ENCODE measurements at places on chromosomes 5 and 9. TPM values are rescaled to one million over a fixed set of nuclear protein-coding genes. Genes with fewer than 3 reads are reported as not detected.
A peak's percentile ranks its signal among the peaks of the same experiment; 100 is the strongest.

Gene TSSK1B
- not detected for total RNA-seq

GRCh38 chr5:161391724-161392123 lies 154.8 kb downstream of the GABRB2 start:
- H3K27ac ChIP-seq: no peak overlapping the region
- no peak overlapping the region for H3K4me3 ChIP-seq
- no peaks in the 10 kb centered on the region for H3K4me1 ChIP-seq

DNA sequence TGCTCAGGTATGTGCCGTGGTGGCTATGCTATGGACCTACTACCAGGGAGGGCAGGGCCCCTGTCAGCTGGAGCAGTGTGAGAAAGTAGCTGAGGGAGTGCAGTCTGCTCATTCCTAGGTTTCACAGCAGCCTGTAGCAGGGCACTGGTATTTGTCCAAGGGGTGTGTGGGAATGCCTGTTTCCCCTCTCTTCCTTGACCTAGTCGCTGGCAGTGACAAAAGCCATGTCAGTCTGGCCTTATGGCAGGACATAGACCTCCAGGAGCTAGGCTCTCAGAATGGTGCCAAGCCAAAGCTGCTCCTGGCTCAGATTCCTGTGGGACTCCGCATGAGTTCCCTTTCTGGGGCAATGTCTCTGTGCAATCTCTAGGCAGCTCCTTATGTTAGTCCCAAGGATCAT lies 253.9 kb upstream of the TYRP1 start:
- no peaks in the 10 kb centered on the region for H3K27me3 ChIP-seq
- no peaks in the 10 kb centered on the region for H3K36me3 ChIP-seq
- DNase-seq: no peak
- no peaks in the 10 kb centered on the region for H3K4me1 ChIP-seq
- H3K4me3 ChIP-seq: no peak overlapping the region

Gene KLHL3
- total RNA-seq: 8.8 TPM

GRCh38 chr5:86463339-86463738 lies 154.4 kb upstream of the COX7C start:
- no peaks in the 10 kb centered on the region for H3K27me3 ChIP-seq
- H3K36me3 ChIP-seq: no peaks in the 10 kb centered on the region

- no peaks in the 10 kb centered on the region for H3K36me3 ChIP-seq
- peaks cover 25% of the 10 kb centered on the region for H3K4me1 ChIP-seq
- H3K4me3 ChIP-seq: no peak overlapping the region
- DNase-seq: no peak
- H3K27ac ChIP-seq: peak overlapping the region; percentile 42
- H3K27me3 ChIP-seq: no peaks in the 10 kb centered on the region
These were observed 115.3 kb downstream of the VAV2 start for GRCh38 chr9:133876836-133877235.

- no peak overlapping the region for H3K4me3 ChIP-seq
- no peak overlapping the region for H3K27ac ChIP-seq
These were observed 167.3 kb downstream of the TRPM3 start for GRCh38 chr9:70954126-70954525.

- H3K27me3 ChIP-seq: peaks cover 4% of the 10 kb centered on the region
- no peak overlapping the region for H3K27ac ChIP-seq
- no peak for DNase-seq
- H3K4me1 ChIP-seq: no peaks in the 10 kb centered on the region
These were observed 24.8 kb downstream of the MORN5 start for GRCh38 chr9:122184551-122184950.

Gene SLC1A1
- total RNA-seq: 0.33 TPM

- DNase-seq: no peak
- no peak overlapping the region for H3K4me3 ChIP-seq
- no peaks in the 10 kb centered on the region for H3K27me3 ChIP-seq
- H3K36me3 ChIP-seq: no peaks in the 10 kb centered on the region
These were observed 268.2 kb downstream of the HSPA4 start for GRCh38 chr5:133319905-133320520.

DNA sequence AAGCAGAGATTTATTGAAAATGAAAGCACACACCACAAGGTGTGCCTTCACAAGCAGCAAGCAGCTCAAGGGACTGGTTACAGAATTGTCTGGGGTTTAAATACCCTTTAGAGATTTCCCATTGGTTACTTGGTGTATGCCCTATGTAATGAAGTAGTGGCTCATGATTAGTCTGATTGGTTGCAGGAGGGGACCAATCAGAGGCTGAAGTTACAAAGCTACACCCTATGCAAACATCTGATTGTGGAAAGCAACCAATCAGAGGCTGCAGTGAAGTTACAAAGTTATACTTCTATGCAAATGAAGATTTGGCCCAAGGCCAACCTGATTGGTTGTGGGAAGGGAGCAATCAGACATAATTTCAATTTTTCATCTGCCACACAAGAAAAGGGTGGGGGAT lies 119.9 kb downstream of the C9orf152 start:
- no peak overlapping the region for H3K27ac ChIP-seq
- no peak overlapping the region for H3K4me3 ChIP-seq
- no peaks in the 10 kb centered on the region for H3K27me3 ChIP-seq
- no peaks in the 10 kb centered on the region for H3K4me1 ChIP-seq
- no peaks in the 10 kb centered on the region for H3K36me3 ChIP-seq

DNA sequence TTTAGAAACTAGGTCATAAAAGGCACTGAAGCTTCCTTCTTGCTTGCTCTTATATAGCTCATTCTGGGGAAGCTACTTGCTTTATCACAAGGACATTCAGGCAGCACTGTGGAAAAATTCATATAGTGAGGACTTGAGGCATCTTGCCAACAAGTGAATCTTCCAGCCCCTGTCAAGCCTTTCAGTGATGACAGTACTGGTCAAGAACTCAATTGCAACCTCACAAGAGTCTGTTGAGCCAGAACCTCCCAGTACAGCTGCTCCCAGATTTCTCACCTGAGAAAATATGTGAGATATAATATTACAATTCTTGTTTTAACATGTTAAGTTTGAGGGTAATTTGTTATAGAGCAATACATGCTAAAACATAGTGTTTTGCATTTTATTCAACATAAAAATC lies 2011.0 kb upstream of the NUDT12 start:
- H3K27ac ChIP-seq: no peak overlapping the region
- H3K4me3 ChIP-seq: no peak overlapping the region
- no peaks in the 10 kb centered on the region for H3K36me3 ChIP-seq

GRCh38 chr5:124438903-124439281 lies 307.5 kb downstream of the ZNF608 start:
- H3K4me3 ChIP-seq: no peak overlapping the region
- no peak for DNase-seq
- H3K36me3 ChIP-seq: no peaks in the 10 kb centered on the region
- no peaks in the 10 kb centered on the region for H3K4me1 ChIP-seq

DNA sequence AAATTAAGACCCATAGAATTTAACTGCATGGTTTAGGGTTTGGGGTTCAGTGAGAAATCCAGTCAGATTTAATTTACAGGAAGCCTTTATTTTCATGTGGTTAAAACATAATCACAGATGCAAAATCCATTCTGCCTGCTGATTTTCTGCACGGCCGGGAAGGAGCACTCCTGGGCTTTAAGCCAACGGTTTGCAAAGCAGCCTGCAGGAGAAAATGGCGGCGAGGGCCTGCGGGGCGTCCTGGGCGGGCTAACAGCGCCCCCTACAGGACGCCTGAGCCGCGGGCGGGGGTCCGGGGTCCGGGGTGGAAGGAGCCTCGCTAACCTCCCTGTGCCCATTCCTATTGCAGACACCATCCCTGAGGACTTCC lies 47.6 kb downstream of the THBS4 start:
- H3K27ac ChIP-seq: no peak overlapping the region
- H3K27me3 ChIP-seq: no peaks in the 10 kb centered on the region
- no peak overlapping the region for H3K4me3 ChIP-seq
- peak; percentile 54 for DNase-seq
- H3K4me1 ChIP-seq: no peaks in the 10 kb centered on the region
- H3K36me3 ChIP-seq: no peaks in the 10 kb centered on the region

DNA sequence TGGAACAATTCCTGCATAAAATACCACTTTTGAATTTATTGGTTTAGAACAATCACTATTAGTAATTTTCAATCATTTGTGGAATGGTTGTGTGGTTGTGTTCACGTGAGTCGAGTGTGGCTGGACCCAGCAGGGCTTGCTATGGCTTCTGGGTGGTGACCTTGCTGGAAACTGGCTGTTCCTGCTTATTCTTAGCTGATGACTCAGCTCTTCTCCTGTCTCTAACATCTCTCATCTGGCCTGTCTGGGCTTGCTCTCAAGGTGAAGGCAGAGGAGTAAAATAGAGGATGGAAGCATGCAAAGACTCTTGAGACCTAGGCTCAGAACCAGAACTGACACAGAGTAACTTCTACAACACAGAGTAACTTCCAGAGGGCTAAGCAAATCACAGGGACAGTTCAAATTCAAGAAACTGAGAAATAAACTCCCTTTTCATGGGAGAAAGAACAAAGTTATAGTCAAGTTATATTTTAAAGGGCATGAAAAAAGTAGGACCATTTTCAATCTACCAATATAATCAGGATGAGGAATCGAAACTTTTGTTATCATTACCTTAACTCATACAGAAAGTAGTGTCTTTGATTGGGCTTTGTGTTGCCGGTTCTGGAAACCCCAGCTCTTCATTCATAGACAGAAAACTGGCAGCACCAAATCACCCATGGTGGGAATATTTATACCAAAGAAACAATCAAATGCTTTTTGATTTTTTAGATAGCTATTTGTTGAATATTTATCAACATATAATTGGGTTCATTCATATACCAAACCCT lies 665.1 kb downstream of the CDH18 start:
- H3K27me3 ChIP-seq: no peaks in the 10 kb centered on the region
- H3K4me3 ChIP-seq: no peak overlapping the region
- H3K27ac ChIP-seq: no peak overlapping the region
- H3K4me1 ChIP-seq: no peaks in the 10 kb centered on the region

Gene FGF1
- 0.25 TPM for total RNA-seq

- H3K4me3 ChIP-seq: no peak overlapping the region
- peaks cover 10% of the 10 kb centered on the region for H3K36me3 ChIP-seq
- no peak for DNase-seq
- no peak overlapping the region for H3K27ac ChIP-seq
- no peaks in the 10 kb centered on the region for H3K27me3 ChIP-seq
- H3K4me1 ChIP-seq: no peaks in the 10 kb centered on the region
These were observed 54.7 kb downstream of the GLDC start for GRCh38 chr9:6590772-6591384.

DNA sequence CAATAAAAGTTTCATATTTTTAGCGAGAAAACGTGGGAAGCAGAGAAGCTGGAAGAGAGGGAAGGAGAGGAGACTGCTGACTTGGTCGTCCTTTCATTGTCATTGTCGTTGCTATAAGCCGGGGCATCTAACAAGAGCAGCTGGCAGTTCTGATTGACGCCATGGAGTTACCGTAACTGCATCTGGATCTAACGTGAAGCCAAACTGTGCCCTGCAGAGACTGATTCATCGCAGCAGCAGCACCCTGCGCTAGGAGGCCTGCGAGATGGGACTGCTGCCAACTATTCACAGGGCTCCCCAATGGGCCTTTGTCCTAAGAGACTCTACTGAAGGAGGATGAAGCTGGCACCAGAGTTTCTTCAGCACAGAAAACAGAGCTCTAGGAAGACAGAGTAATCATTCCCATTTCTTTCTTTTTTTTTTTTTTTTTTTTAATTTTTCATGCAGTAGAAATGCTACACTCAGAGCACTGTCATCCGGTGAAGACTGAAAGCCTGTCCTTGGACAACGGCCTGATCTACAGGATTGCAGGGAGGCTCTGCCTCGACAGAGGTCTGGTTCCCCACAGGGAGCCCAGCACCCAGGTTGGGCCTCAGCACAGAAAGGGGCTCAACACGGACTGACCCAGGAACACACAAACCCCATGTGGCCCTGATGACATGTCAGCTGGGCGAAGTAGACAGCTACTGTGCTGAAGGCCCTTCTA lies 47.8 kb downstream of the RETREG1 start:
- no peak overlapping the region for H3K27ac ChIP-seq
- no peaks in the 10 kb centered on the region for H3K27me3 ChIP-seq
- H3K36me3 ChIP-seq: no peaks in the 10 kb centered on the region
- DNase-seq: no peak

Gene APBA1
- total RNA-seq: 7.1 TPM

DNA sequence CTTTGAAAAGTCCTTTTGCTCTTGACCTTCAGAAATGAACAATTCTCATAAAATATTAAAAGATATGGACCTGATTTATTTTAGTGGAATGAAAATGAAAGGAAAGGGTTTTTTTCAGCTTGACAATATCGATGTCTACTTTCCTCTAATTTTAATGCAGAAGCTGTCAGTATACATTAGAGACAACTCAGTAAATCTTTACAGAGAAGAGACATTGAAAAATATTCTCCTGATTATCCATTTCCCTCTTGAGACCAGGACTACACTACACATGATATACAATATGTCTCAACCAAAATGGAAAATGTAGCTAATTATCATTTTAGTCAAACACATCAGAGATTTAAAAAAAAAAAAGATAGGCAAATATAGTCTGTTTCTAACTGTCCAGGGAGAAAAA lies 288.5 kb upstream of the NUDT12 start:
- no peak for DNase-seq
- H3K4me3 ChIP-seq: no peak overlapping the region
- H3K4me1 ChIP-seq: no peaks in the 10 kb centered on the region
- H3K27ac ChIP-seq: no peak overlapping the region
- H3K36me3 ChIP-seq: no peaks in the 10 kb centered on the region
- H3K27me3 ChIP-seq: no peaks in the 10 kb centered on the region

DNA sequence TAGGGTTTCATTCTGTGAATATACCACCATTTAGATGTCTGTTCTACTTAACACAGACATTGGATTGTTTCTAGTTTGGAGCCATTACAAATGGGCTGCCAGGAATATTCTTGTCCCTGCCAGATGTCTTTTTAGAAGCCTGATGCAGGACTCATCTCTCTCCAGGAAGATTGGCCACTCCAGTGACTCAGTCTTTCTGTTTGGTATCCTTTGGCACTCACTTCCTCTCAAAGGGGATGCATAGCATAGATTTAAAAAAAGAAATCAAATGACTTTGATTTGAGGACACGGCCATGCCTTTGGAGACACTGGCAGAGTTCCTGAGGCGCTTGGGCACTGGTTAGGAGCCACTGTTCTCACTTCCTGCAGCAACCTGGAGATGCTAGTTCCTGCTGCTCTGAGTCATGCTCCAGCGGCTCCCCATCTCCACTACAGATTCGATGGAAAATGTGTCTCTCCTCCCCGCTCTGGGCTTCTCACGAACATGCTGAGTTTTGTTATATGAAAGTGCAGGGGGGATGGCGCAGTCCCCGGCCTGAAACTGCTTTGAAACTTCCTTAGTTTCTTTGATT lies 3.5 kb upstream of the ZNF366 start:
- no peaks in the 10 kb centered on the region for H3K36me3 ChIP-seq
- no peaks in the 10 kb centered on the region for H3K4me1 ChIP-seq
- no peak overlapping the region for H3K27ac ChIP-seq
- no peaks in the 10 kb centered on the region for H3K27me3 ChIP-seq
- H3K4me3 ChIP-seq: no peak overlapping the region
- DNase-seq: no peak

Gene PPP2R2B
- total RNA-seq: 0.50 TPM

DNA sequence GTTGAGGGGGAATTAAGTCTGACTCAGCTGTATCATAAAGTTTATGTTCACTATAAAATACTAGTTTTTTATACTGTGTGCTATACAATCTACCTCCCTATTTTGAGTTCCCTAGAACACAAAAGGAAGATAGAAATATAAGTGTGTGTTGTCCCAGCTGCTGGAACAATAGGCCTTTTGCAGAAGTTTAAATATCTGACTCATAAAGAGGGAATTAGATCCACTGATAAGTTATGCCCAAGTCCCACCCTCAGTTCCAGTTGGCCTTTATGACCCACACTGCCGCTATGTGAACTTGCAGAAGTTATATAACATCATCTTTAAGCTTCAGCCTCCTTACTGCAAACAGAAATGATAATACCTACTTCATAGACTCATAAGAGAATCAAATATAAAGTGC lies 88.5 kb upstream of the DAB2 start:
- no peak for DNase-seq
- no peaks in the 10 kb centered on the region for H3K36me3 ChIP-seq
- no peaks in the 10 kb centered on the region for H3K27me3 ChIP-seq
- no peak overlapping the region for H3K4me3 ChIP-seq
- H3K27ac ChIP-seq: no peak overlapping the region
